Dermis microvascular lymphatic vessel endothelial cell (primary cell): ENCODE measurements at places on chromosomes 6 and 20. TPM values are rescaled to one million over a fixed set of nuclear protein-coding genes. Genes with fewer than 3 reads are reported as not detected.

DNA sequence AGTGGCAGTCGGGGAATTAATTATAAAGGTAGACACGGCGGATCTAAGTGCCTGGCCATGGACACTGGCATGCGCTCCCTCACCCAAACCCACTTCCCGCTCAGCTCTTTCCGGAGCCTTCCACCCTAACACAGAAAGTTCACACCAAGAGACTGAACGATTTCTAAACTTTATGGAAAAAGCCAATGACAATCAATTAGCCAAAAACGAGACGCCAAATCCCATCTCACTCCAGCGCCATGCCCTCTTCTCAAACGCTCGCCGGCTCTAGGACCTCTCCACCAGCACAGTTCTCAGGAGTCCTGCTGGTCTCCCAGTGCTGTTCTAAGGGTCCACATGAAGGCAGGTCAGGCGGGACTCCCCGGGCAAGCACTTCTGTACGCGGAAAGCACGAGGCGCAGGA lies 641 bp downstream of the SF3B5 start:
- DNase-seq = no peak

DNA sequence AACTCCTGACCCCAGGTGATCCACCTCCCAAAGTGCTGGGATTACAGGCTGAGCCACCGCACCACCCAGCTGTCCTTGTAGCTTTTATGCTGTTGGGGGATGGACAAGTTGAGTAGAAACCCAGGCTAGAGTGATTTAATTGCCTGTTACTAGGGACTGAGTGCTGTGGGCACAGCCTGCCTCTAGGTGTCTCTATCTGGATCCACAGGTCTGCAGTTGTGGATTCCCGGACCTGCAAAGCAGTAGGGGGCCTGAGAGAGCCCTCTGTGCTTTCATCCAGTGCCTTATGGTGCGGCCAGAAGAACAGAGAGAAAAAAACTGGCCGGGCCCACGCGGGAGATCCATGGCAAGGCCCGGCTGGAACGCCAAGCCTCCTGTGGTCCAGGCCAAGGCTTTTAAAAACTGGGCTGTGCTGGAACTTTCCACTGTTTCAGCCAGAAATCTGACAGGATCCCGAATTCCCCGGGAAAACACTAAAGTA lies 5.2 kb downstream of the SIRPA start:
- DNase-seq = peak; percentile 88

Gene NOTCH4
- total RNA-seq = 11.9 and 13.3 TPM in 2 replicates

GRCh38 chr20:5401277-5401875 lies 84.6 kb upstream of the PROKR2 start:
- no peak for DNase-seq

DNA sequence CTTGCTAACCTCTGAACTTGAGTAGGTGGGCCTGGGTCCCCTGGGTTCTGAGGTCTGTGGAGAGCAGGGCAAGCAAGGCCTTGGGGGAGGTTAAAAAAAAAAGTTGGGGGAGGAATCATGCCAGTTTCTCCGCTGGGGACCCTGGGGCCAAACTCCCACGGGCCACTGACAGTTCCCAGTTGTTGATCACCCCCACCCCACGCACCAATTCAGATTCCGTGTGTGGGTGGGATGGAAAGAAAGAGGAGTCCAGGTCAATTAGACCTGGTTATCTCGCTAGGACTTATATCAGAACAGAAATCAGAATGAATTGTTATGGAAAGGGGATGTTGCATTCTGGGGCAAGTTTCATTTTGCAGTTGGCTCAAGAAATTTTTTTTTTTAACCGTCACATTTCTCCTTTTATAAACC lies 46.7 kb upstream of the SUPT3H start:
- DNase-seq = no peak

- no peak for DNase-seq
Measured at GRCh38 chr6:157983406-157984119, 1.9 kb downstream of the SYNJ2 start.

Gene SLC22A2
- not detected in 2 replicates for total RNA-seq

DNA sequence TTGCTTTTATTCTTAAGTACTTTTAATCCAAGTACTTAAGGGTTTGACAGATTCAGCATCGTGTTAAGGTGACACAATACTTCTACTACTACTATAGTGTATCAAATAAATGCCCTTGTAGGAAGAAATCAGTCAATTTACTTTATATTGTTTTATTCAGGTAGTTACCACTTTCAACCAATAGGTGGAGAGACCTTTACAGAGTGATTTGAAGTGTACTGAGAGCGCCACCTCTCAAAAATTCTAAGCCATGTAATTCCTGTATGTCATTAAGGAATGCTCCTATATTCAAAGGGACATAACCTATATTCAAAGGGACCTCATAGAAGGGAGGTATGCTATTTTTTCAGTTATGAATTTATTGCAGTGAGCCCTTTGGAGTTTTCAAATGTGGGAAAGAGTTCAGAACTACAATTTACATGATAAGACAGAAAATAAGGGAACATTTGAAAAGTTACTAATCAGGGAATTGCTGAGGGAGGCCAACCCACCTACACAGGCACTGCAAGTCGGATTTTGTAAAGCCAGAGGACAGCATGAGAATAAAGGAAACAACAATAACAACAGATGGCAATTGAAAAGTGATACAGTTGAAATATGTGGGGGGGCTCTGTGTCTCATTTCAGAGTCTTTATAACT lies 955.6 kb downstream of the TBC1D32 start:
- DNase-seq = peak; percentile 5

Gene GATA5
- not detected in 2 replicates for total RNA-seq

Gene HLA-DQB1
- under 0.01 and 0.13 TPM in 2 replicates for total RNA-seq

- DNase-seq = no peak
Measured at GRCh38 chr6:36691011-36691410, 6.6 kb upstream of the RAB44 start.

DNA sequence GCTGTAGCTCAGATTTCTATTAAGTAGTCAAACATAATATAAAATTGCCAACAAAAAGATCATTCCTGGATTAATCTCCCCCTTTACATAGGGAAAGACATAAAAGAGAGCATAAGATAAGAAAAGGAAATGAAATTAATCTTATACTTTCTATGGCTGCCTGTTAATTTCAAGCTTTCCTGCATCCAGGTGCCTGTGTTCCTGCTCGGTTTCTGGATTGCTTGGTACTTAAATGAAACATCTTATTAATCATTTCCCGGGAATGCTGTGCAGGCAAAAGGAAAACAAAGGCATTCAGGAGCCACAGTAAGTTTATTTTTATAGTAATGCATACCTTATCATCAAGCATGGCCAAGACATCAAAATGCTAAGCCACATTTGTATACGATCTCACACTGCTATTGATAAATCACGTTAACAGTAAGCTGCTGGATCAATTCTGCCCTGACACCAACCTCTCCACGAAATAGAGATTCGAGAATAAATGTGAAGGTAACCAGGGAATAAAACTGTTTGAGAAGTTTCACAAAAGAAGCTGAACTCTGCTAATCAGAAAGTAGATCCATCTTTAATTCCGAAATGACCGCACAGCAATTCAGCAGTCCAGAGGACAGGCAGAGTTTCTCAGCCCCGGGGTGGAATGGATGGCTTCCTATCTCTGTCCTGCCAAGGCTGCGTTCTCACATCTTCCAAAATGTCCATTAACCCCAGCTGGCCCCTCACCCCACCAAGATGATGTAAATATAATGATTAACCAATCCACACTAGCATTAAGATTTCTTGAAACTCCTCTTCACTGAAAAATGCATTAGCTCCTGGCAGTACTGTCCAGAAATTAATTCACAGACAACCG lies 32.6 kb upstream of the APCDD1L start:
- DNase-seq = no peak

DNA sequence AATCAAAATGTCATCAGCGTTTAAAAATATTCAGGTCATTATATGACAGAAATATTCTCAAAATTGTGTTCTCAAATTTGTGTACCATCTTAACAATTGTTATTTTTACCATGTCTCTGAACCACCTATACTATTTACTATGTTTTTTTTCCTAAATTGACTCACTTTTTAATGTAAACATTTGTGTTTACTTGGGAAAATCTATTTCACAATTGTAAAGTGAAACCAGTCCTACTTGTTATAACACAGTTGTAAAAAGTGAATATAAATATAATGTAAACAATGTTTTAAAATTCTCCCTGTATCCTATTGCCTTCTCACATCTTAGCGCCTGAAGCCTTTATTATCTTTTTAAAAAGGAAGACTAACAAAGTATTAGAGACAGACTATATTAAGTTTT lies 83.5 kb downstream of the ADGRG6 start:
- no peak for DNase-seq

Gene SLC17A1
- not detected in 2 replicates for total RNA-seq

GRCh38 chr6:161373905-161374451 lies 100.1 kb upstream of the AGPAT4 start:
- DNase-seq = peak; percentile 24

Gene RAET1L
- total RNA-seq = not detected in 2 replicates

- DNase-seq = no peak
Measured at GRCh38 chr6:168200571-168201134, 118.9 kb downstream of the DACT2 start.

- DNase-seq = no peak
Measured at GRCh38 chr20:46621492-46621891, 29.8 kb downstream of the SLC13A3 start.

DNA sequence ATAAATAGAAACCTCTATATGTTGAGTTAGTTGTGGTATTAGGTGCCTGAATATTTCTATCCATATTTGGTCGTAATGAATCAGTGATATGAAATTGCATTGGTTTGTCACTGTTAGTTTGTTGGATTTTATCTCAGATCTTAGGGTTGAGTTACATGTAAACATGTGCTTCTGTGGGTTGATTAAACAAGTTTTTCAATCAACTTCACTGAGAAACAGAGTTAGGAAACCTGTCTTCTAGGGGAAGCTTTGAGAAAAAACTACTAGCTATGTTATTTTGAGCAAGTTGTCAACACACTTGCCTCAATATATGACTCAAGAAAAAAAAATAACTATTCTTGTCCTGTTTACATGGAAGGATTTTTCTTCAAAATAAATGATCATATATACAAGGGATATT lies 14.8 kb upstream of the ADGB start:
- no peak for DNase-seq

Gene GNRH2
- not detected in 2 replicates for total RNA-seq

GRCh38 chr6:33073431-33073871 lies at the start of gene HLA-DPA1:
Gene HLA-DPA1 (minus strand): TSS chr6:33073649.
- no peak for DNase-seq

Gene OLIG3
- total RNA-seq = not detected in 2 replicates
